ENCODE measurements at places on chromosomes 7 and 10. TPM values are rescaled to one million over a fixed set of nuclear protein-coding genes. Genes with fewer than 3 reads are reported as not detected.
A peak's percentile ranks its signal among the peaks of the same experiment; 100 is the strongest.

GHRHR gene
- not detected for total RNA-seq

- DNase-seq, result no peak
- H3K27ac ChIP-seq, result peak overlapping the region; percentile 75
- peaks cover 22% of the 10 kb centered on the region for H3K27me3 ChIP-seq
- H3K4me1 ChIP-seq, result peaks cover 24% of the 10 kb centered on the region
- no peak overlapping the region for H3K4me3 ChIP-seq
- H3K36me3 ChIP-seq, result no peaks in the 10 kb centered on the region
Measured at GRCh38 chr7:130349911-130350782, 5.5 kb downstream of the CPA5 start.

C10orf67 gene
- total RNA-seq, result 0.36 TPM

GRCh38 chr7:74653686-74654181 lies 3.8 kb upstream of the GTF2I start:
- no peak for DNase-seq
- H3K36me3 ChIP-seq, result no peaks in the 10 kb centered on the region
- peaks cover 42% of the 10 kb centered on the region for H3K4me1 ChIP-seq
- no peaks in the 10 kb centered on the region for H3K27me3 ChIP-seq
- H3K27ac ChIP-seq, result no peak overlapping the region
- no peak overlapping the region for H3K4me3 ChIP-seq

HMX2 gene
- not detected for total RNA-seq

PLCE1 gene
- 11.2 TPM for total RNA-seq

JAKMIP3 gene
- 1.7 TPM for total RNA-seq

DNA sequence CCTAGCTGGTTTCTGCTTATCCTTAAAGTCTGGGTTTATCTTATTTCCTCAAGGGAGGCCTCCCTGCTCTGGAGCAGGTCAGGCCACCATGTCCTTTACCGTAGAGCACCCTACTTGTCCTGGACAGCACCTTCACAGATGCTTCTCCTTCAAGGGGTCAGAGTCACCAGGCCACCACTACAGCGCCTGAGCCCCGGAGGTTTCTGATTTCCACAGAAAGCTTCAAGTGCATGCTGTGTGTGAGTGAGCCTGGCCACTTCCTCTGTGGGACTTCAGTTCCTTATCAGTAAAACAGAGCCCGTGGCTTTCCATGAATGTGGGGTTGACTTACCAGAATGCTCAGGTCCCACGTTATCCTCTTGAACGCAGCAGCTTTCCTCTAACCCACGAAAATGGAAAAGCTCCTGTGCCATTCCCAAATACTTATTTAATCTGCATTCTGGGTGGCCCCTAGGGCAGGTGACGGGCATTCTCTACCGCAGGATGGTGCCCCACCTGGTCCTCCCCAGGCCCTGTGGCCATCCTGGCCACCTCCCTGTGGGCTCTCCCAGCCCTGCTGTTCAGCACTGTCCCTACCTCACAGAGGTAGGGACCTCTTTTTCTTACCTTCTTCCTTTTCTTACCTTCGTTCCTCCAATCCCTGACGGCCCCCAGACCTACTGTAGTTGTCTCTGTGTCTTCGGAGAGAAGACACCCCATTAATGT lies 1.4 kb upstream of the DOCK1 start:
- no peaks in the 10 kb centered on the region for H3K27me3 ChIP-seq
- peaks cover 41% of the 10 kb centered on the region for H3K4me1 ChIP-seq
- no peak for DNase-seq
- H3K36me3 ChIP-seq, result no peaks in the 10 kb centered on the region

GRCh38 chr10:102368077-102368476 lies 27.4 kb upstream of the NFKB2 start:
- H3K4me1 ChIP-seq, result no peaks in the 10 kb centered on the region
- H3K36me3 ChIP-seq, result peaks cover 100% of the 10 kb centered on the region
- H3K4me3 ChIP-seq, result no peak overlapping the region
- H3K27ac ChIP-seq, result no peak overlapping the region
- no peaks in the 10 kb centered on the region for H3K27me3 ChIP-seq

DNA sequence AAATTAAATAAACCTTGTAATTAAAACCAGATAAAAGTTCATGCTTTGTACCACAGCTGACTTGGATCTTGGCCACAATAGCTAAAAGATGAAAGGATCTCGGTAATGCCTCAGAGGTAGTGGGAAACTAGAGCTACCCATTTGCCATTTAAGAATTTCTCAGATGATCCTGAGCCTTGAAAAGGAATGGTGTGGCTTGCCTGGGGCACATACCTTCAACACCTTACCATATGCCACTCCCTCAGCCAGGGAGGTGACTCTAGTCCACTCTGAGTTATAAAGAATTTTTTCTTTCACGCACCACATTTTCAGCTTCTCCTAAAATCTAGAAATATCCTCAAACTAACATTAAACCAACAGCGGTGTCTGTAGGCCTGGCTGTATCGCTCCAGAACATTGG lies 516.3 kb upstream of the TEX47 start:
- H3K36me3 ChIP-seq, result no peaks in the 10 kb centered on the region
- H3K27me3 ChIP-seq, result no peaks in the 10 kb centered on the region
- no peak for DNase-seq
- H3K4me3 ChIP-seq, result no peak overlapping the region

LMOD2 gene
- total RNA-seq, result 888 TPM

NKX1-2 gene
- total RNA-seq, result not detected

DNA sequence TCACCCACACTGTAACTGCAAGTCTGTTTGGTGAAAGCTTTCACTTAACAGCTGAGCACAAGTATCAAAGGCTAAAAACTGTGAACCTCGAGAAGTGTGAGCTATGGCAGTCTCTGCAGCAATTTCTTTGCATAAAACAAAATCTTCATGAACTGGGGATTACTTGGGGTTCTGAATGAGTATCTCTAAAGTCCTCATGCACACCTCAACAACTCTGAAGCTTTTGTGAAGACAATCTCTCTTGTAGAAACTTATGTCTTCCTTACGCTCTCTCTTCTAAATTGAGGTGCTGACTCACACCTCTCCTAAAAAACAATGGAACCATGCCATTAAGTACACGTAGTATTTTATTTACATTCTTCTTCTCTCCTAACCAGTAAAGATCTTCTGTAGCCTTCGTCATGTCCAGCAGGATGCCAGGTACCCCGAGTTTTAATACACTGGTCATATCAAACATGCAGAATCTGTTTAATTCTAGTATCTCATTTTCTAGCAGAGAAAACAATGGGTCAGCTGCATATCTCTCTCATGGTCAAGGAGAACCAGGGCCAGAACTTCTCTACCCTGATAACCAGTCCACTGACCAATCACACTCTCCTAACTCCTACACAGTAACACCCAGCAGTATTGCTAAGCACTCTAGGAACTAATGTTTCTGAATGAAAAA lies 76.9 kb downstream of the UBE2H start:
- H3K27me3 ChIP-seq, result no peaks in the 10 kb centered on the region
- DNase-seq, result no peak
- peaks cover 35% of the 10 kb centered on the region for H3K36me3 ChIP-seq

GRCh38 chr7:64181586-64181985 lies 25.4 kb upstream of the ZNF735 start:
- DNase-seq, result no peak
- H3K4me3 ChIP-seq, result no peak overlapping the region
- H3K4me1 ChIP-seq, result peaks cover 2% of the 10 kb centered on the region
- H3K27me3 ChIP-seq, result peaks cover 52% of the 10 kb centered on the region
- no peak overlapping the region for H3K27ac ChIP-seq
- H3K36me3 ChIP-seq, result no peaks in the 10 kb centered on the region

- no peak for DNase-seq
- no peak overlapping the region for H3K4me3 ChIP-seq
- no peak overlapping the region for H3K27ac ChIP-seq
- no peaks in the 10 kb centered on the region for H3K27me3 ChIP-seq
- no peaks in the 10 kb centered on the region for H3K4me1 ChIP-seq
Measured at GRCh38 chr7:136016649-136017395, 39.7 kb upstream of the MTPN start.

DNA sequence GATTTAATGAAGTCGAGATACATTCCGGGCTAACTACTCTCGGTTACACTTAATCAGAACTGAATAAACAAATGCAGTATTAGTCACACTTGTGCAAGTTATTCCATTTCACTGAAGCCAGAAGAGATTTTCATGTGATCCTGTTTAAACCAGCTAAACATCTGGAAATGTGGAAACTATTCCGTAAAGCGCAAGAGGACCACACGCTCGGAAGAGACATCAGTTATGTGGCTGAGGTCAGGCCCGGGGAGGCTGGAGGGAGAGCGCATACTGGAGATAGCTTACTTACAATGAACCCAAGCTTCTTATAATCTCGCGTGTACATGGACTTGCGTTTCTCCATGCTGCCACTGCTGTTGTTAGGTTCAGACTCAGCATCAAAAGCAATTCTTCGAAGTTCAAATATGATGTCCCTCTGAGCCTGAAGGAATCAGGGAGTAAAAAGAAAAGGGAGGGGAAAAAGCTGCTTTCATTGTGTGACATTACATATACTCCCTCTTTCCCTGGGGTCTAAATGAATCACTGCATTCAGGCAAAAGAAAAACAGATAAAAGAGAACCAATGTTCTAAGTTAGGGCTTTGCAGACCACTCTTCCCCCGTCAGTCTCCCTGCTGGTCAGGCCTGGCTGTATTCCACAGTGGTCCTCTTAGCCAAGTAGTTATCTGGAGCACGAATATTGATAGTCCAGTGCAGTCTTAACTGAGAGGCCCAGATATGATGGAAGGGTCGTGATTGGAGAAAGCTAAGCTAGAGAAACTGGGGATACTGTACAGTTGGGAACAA lies 237.4 kb downstream of the ELMO1 start:
- H3K4me3 ChIP-seq, result no peak overlapping the region
- no peaks in the 10 kb centered on the region for H3K36me3 ChIP-seq
- no peaks in the 10 kb centered on the region for H3K27me3 ChIP-seq
- H3K27ac ChIP-seq, result peak overlapping the region; percentile 73
- peak; percentile 46 for DNase-seq

- DNase-seq, result no peak
- H3K4me1 ChIP-seq, result peaks cover 8% of the 10 kb centered on the region
- H3K36me3 ChIP-seq, result no peaks in the 10 kb centered on the region
- H3K4me3 ChIP-seq, result no peak overlapping the region
- H3K27ac ChIP-seq, result no peak overlapping the region
Measured at GRCh38 chr10:122301055-122301810, 30.1 kb downstream of the BTBD16 start.

NSUN6 gene
- total RNA-seq, result 7.9 TPM

DNA sequence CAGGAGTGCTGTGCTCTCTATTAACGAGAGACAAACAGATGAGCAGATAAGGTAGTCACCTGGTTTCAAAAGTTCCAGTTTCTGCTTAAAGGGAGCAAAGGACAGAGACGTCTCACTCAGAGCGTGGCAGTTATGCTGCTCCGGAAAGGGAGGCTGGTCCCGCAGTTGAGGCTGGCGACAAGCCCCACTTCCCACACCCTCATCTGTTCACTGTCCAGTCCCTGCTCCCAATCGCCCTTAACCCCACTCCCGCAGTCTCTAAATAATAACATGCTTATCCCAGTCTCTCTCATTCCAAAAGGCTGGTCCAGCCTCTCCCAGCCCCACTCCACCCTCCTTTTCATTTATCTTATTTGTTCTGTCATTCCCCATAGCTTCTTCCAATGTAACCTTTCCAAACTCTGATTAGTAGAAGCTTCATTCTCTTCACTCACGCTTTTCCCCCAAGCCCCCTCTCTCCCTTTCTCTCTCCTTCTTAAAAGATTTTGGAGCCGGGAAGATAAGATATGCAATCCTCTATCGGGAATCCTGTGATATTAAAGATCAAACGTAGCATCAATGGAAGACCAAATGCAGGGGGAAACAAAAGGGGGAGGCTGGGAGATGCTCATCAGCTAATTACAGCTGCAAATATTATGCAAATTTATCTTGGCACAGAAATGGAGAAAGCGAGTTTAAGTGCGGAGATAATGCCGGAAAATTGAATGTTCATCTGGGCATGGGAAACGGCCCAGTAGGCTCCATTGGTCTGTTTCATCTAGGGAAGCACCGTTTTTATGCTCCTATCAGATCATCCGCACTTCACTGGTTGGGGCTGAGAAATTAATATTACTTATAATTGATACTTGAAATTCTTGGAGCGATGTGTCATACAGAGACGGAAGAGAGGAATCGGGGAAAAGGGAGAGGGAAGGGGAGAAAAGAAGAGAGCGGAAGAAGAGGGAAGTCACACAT lies 16.3 kb upstream of the GATA3 start:
- H3K4me3 ChIP-seq, result no peak overlapping the region
- H3K27ac ChIP-seq, result no peak overlapping the region
- no peak for DNase-seq
- H3K4me1 ChIP-seq, result peaks cover 54% of the 10 kb centered on the region
- no peaks in the 10 kb centered on the region for H3K36me3 ChIP-seq

DNA sequence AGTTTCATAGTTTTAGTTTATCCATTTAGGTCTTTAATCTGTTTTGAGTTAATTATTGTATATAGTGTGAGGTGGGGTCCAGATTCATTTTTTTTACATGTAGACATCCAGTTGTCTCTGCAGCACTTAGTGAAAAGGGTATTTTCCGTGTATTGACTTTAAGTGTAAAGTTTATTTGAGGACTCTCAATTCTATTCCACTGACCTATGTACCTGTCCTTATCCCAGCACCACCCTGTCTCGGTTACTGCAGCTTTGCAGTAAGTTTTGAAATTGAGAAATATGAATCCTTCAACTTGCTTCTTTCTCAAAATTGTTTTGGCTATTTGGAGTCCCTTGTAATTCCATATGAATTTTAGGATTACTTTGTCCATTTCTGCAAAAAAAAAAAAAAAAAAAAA lies 29.8 kb downstream of the FHIP2A start:
- H3K36me3 ChIP-seq, result peaks cover 93% of the 10 kb centered on the region
- H3K4me1 ChIP-seq, result peaks cover 7% of the 10 kb centered on the region
- DNase-seq, result no peak
- H3K27ac ChIP-seq, result no peak overlapping the region
- H3K27me3 ChIP-seq, result no peaks in the 10 kb centered on the region

- no peaks in the 10 kb centered on the region for H3K27me3 ChIP-seq
- no peaks in the 10 kb centered on the region for H3K36me3 ChIP-seq
- DNase-seq, result no peak
- peaks cover 25% of the 10 kb centered on the region for H3K4me1 ChIP-seq
- no peak overlapping the region for H3K4me3 ChIP-seq
- H3K27ac ChIP-seq, result no peak overlapping the region
Measured at GRCh38 chr10:97018251-97019212, 167.2 kb downstream of the SLIT1 start.

DNA sequence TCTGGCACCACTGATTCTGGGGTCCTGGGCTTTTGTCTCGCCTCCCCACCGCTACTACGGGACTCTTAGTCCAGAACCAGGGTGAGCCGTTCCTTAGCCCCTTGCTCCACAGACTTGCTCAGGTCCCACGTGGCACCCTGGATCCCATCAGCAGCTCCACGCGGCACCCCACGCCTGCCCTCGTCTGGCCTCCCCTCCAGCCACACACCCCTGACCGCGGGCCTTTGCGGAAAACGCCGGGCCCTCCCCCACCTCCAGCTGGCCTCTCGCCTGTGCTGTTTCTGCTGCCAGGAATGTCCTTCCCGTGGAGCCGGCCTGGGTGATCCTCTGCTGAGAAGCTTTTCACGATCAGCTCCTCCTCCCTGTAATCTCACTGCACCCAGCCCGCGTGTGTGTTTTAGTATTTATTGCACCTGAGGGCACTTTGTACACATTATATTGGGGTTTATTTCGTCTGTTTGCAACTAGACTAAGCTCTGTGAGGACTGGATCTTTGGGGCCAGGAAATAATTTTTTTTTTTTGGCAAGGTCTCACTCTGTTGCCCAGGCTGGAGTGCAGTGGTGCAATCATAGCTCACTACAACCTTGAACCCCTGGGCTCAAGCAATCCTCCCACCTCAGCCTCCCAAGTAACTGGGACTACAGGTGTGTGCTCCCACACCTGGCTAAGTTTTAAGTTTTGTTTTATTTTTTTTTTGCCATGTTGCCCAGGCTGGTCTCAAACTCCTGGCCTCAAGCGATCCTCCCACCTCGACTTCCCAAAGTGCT lies 10.5 kb upstream of the TTYH3 start:
- H3K4me1 ChIP-seq, result peaks cover 63% of the 10 kb centered on the region
- peak; percentile 75 for DNase-seq
- H3K27ac ChIP-seq, result no peak overlapping the region
- H3K36me3 ChIP-seq, result no peaks in the 10 kb centered on the region
- no peaks in the 10 kb centered on the region for H3K27me3 ChIP-seq

OR13A1 gene
- not detected for total RNA-seq
